ENCODE measurements at places on chromosomes 7 and 10.

- no peak for DNase-seq
Measured at GRCh38 chr7:36309716-36310115, 79.9 kb upstream of the ANLN start.

DNA sequence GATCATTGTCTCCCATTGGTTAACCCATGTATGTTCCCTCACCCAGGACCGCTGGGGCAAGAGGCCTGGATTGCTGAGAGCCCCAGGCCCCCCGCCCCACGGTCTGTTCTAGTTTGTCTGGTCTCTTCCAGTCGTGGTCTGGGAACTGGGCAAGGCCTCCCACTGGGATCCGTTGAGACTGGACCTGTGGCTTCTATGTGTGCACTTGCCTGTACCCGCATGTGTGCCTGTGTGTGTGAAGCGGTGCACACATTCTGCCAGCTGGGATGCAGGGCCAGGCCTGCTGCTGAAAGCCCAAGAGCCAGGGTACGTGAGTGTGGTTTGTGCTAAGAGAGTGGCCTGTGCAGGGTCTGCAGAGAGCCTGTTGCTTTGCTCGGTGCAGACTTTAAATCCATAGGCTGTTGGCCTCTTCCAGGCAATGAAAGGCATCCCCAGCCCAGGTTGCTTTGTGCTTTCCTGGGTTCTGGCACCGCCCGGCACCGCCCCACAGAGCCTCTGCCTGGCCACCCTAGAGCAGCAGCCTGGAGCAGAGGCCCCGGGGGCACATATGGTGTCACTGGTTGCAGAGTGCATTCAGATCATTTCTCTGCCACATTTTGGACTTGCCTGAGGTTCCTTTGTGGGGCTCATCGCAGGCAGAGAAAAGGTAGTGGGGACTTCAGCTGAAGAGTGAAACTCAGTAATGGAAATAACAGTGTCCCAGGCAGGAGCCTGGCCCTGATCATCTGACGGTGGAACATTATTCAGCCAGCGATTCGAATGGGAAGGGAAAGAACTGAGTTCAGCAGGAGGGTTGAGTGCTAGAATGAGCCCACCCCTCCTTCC, 215.5 kb downstream of the GLRX3 start:
- no peak for DNase-seq

- no peak for DNase-seq
Measured at GRCh38 chr10:78540355-78541076, 506.9 kb downstream of the RPS24 start.

DNA sequence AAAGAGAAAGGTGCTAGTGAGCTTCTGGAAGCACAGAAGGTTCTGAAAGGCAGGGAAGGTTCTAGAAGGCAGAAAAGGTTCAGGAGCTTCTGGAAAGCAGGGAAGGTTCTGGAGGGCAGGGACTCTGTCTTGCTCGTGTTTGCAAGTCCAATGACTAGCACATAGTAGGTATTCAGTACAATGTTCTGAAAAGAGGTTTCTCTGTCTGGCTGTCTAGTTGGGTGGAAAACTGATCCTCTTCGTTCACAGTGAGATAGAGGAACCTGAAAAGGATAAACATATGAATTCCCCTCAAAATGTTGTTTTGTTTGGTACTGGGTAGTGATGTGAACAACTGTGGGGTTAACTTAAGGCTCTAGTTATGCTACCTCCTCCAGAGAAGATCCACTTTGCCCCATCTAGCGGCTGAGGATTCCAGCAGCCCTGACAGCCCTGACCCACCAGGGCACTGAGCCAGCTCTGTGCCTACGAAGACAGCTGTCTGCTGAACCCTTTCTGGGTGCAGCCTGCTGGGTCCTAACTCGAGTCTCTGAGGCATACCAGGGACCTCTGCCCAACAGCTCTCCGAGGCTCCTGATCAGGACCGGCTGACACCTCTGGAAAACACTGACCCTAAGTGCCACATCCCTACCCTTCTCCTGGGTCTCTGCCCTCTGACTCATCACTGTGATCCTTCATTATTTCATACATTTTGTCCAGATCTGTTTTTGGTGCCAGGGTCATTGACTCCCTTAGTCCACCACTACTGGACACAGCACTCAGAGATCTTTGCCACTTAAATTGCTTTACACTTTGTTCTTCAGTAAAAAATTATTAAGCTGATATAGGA, 15.4 kb downstream of the PTPRN2 start:
- DNase-seq = no peak

- DNase-seq = peak; percentile 87
Measured at GRCh38 chr7:80699045-80699638, 60.7 kb downstream of the CD36 start.

DNA sequence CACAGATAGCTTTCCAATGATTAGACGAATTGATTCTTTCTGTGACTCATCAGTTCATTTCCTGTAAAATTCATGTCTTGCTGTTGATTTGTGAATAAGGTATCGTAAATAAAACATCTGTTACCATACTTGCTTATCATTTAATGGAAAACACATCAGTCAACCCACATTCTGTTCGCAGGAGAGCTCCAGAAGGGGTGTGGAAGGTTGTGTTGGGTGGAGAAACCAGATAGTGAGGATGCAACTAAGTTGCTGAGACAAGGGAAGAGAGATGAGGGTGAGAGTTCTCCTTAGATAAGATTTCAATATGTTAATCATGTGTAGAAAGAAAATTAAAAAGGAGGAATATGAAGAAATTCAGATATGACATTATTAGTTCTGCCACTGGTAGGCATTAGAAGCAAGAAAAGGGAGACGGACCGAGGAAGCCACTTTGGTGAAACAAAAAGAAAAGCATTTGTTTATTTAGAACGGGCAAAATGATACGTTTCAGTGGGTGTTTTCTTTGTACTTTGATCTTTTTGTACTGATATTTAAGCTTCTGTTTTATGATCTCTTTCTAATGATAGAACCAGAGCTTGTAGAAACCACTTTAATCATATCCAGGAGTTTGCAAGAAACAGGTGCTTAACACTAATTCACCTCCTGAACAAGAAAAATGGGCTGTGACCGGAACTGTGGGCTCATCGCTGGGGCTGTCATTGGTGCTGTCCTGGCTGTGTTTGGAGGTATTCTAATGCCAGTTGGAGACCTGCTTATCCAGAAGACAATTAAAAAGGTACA, 7.8 kb downstream of the CD36 start:
- no peak for DNase-seq

DNA sequence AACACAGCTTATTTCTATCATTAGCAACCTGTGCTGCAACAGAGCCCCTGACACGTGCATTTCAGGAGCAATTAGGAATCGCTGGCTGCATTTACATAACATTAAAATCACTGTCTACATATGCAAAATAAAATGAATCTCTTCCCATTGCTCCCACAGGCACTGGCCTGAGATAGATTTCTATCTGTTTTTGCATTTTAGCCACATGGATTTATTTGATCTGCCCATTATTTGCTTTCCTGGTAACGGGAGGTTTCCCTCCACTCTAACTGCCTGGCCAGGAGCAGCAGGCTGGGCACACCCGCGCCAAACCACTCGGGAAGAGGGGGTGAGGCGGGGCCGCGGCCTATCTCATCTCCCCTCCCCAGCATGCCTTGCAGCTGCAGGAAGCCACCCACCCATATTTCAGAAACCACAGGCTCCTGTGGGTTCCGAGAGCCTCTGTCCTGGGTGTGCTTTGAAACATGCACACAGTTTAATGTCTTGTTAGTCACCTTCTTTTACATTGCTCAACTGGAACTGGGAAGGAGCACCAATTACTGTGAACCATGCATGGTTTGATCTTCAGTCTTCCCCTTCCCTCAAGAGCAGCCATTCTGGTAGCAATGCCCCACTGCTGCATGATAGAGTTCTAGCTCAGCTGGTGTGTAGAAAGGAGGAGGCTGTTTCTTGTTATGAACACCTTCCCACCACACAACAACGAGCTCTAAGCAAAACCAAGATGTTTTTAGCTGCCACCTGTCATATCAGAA, 37.7 kb upstream of the IKZF1 start:
- no peak for DNase-seq

DNA sequence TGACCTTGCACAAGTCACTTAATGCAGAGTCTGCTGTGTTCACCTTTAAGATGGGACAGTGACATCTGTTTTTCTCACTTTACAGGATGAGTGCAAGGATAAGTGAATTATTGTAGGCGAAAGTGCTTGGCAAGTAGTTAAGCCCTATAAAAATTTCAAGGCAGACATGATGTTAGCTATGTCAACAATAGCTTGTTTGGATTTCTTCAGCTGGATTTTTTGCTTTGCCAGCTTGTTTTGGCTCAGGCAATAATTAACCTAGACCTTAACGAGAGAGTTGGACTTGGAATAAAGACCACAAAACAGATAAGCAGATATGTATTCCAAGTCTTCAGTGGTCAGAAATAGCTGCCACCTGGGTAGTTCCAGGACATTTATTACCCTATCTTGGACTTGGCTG, 255.2 kb downstream of the ARL4A start:
- peak; percentile 6 for DNase-seq

- no peak for DNase-seq
Measured at GRCh38 chr10:112369495-112370423, 4.2 kb upstream of the ACSL5 start.

DNA sequence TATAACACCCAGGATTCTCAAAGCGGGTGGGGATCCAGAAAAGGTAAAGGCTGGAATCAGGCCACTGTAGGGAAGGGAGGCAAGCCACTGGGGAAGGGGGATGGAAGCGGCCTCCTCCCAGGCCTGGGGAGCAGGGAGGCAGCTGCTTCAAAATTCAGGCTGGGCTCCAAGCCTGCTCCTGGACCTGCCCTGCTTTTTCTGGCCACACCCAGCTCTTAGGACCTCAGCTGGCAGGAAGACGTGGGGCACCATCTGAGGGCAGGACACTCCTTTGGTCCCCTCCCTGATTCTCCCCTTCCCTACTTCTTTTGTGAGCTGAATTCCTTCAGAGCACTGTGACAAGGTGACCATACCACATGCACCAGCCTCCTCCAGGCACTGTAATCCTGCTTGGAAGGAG, 4.6 kb upstream of the LBX1 start:
- no peak for DNase-seq

DNA sequence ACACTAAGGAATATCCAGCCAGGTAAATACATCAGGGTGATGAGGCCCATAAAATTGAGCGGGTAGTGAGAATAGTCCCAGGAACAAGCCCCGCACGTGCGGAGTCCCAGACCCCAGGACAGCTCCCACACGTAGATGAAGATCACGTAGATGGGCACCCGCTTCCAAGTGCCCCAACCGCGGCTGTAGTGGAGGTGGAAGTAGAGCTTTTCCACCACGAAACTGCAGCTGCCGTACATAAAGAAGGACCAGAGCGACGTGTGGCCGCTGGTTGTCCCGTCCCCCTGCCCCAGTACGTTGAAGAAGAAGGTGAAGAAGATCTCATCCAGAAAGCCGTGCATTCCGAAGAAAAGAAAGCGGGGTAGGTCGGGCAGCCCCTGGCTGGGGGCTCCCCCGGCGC, 948 bp downstream of the TMEM229A start:
- DNase-seq = no peak

GRCh38 chr7:12357508-12357907, 46.2 kb downstream of the VWDE start:
- DNase-seq = no peak

- DNase-seq = no peak
Measured at GRCh38 chr10:100330079-100330478, at the start of gene PKD2L1. Gene PKD2L1, minus strand, starts transcription at chr10:100330228. Its CDS starts 125 bp downstream, at chr10:100330103.

- no peak for DNase-seq
Measured at GRCh38 chr10:76089556-76090180, 658.2 kb downstream of the LRMDA start.

DNA sequence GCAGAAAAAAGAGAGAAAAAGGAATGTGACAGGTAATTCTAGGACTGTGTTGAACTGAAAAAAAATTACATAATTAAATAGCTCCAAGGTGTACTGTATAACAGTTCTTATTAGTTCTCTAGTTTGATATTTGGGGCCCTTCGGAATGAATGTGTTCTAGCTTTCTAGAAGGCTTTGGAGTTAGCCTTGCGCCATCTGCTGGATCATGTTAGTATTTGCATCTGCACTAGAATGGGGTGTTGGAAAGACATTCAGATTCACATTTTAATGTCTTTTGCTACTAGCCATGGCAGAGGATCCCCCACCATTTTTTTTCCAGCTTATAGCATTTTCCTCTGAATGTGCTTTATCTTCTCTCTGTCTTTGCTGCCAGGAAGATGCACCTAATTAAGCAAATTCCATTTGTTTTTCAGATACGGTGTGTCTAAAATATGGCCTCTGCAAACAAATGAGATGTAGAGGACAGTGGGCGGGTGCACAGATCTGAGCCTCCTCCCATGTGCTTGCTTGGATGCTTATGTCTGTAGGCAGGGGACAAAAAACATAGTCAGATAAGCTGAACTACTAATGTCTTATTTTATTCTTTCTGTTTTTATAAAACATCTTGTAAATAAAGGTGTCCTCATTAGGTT, 238.5 kb downstream of the PHF14 start:
- DNase-seq = peak; percentile 89

- DNase-seq = no peak
Measured at GRCh38 chr7:102326157-102326889, 29.9 kb downstream of the SPDYE6 start.

GRCh38 chr10:65708057-65708456, 1217.8 kb upstream of the LRRTM3 start:
- no peak for DNase-seq

DNA sequence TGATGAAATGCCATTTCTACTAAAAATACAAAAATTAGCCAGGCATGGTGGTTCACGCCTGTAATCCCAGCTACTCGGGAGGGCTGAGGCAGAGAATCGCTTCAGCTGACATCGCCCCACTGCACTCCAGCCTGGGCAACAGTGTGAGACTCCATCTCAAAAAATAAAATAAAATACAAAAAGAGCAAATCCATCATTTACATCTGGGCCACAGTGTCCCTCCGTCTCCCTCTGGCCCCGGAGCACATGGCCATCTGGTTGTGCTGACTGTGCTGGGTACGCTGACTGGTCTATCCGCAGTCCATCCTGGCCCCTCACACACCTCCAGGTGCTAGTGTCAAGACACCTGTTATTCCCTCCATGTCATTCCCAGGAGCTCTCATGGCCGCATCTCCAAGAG, 42.1 kb downstream of the KCNH2 start:
- no peak for DNase-seq

DNA sequence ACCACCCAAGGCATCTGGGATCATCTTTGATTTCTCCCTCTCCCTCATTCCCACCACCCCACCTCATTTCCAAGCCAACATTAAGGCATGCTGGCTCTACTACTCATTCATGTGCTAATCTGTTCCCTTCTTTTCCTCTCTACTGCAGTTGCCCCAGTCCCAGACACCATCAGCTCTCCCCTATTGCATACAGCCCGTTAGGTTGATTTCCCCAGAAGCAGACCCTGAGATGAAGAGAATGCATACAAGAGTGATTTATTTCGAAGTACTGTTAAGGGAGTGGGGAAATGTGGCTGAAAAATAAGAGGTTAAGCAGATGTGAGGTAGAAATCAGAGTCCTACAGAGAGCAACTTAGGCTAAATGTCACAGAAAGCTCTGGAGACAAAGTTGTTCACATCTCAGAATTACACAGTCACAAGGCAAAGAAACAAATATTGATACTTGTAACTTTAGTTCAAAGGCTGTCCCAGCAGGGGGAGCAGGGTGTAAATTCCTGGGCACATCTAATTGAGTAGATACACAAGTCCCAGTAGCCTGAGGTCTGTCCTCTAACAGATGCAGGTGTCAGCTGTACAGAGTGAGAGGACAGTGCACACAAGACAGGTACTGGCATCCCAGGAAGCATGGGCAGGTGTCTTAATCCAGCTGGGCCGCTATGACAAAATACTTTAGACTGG, 20.9 kb downstream of the AKR1D1 start:
- peak; percentile 7 for DNase-seq
